AG04450 (cell line): ENCODE measurements at places on chromosomes 12 and 14. TPM values are rescaled to one million over a fixed set of nuclear protein-coding genes. Genes with fewer than 3 reads are reported as not detected.

C12orf54 gene
- not detected in 2 replicates for polyA plus RNA-seq

ITPK1 gene
- polyA plus RNA-seq, result 13.6 and 19.4 TPM in 2 replicates

LRP1-AS gene
- not detected in 2 replicates for polyA plus RNA-seq

NT5DC3 gene
- polyA plus RNA-seq, result 2.8 and 3.4 TPM in 2 replicates

RFX4 gene
- not detected in 2 replicates for polyA plus RNA-seq

ST8SIA1 gene
- 0.04 and 0.26 TPM in 2 replicates for polyA plus RNA-seq

E2F7 gene
- 4.0 and 5.2 TPM in 2 replicates for polyA plus RNA-seq

GALNT8 gene
- polyA plus RNA-seq, result not detected in 2 replicates

AHNAK2 gene
- 10.0 and 10.5 TPM in 2 replicates for polyA plus RNA-seq

DNA sequence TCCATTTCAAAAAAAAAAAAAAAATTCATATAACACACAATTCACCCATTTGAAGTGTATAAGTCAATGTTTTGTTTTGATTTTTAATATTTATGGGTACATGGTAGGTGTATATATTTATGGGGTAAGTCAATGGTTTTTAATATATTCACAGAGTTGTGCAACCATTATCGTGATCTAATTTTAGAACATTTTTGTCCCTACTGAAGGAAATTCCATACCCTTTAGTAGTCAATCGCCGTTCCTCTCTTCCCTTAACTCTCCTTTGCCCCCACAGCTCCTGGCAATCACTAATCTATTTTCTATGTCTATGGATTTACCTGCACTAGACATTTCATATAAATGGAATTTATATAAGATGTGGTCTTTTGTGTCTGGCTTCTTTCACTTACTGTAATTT is 92.8 kb downstream of the TRAFD1 start:
- no peak for DNase-seq

DNA sequence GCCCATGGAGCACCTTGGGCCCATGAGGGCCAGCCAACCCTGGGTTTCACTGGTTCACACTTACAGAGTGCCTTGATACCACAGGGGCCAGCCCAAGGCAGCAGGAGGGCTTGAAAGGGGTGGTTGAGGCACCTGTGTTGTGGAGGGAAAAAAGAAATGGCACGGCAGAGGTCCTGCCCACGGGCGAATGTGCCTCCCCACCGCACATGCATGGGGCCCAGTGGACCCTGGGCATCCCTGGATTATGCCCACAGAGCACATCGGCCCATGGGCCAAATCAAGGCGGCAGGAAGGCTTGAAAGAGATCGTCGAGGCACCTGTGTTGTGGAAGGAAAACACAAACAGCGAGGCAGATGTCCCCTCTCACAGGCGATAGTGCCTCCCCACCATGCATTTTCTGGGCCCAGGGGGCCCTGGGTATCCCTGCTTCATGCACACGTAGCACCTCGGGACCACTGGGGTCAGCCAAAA is 378.1 kb downstream of the ALG10 start:
- DNase-seq, result no peak

- DNase-seq, result no peak
Measured at GRCh38 chr12:70609739-70610491, 27.3 kb downstream of the PTPRB start.

DNA sequence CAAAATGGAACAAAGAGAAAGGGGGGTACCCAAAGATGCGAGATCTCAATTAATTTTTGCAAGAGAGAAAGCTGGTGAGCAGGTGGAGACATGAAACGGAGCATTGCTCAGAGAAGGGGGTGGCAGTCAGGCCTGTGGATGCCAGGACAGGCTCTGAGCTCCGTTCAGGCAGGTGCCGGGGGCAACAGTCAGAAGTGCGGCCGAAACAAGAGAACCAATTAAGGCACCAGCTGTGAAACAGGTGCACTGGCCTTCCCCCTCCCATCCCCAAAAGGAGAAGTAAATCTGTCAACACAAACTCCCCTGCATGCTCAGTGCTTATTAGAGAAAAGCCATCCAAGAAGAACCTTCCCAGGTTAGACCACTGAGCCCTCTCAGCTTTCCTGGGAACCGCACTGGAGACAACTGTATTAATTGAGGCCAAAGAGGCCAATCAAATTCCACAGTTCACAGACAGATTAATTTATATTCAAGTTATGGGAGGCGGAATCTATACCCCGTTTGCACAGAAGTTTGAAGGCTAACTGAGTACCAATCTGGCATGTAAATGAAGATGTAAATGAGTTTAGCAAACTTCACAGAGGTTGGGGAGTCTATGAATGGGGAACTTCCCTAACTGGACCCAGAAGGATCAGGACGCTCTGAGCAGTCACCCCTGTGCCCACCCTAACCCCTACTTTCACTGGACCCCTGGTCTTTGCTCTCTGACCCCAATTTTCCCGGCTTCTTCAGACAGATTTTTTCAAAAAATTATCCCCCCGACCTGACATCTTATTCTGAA is 20.9 kb downstream of the OAS2 start:
- DNase-seq, result no peak

DNA sequence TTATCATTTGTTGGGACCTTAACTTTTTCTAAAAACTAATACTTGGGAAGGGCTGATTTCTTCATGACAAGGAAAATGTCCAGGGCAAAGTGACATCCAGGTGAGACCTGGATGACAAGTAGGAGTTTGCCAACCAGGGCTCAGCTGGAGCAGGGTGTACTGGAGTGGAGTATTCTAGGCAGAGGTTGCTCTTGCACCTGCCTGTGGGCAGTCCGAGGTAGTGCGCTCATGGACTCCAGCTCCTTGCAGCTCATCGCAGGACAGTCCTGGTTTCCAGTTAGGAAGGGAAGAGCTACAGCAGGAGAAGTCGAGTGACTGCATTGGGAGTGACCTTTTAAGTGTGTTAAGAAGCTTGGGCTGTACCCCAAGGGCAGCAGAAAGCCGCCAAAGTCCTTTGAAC is 175.9 kb downstream of the PELI2 start:
- DNase-seq, result no peak

- no peak for DNase-seq
Measured at GRCh38 chr12:80170915-80171314, 71.6 kb downstream of the OTOGL start.

DNA sequence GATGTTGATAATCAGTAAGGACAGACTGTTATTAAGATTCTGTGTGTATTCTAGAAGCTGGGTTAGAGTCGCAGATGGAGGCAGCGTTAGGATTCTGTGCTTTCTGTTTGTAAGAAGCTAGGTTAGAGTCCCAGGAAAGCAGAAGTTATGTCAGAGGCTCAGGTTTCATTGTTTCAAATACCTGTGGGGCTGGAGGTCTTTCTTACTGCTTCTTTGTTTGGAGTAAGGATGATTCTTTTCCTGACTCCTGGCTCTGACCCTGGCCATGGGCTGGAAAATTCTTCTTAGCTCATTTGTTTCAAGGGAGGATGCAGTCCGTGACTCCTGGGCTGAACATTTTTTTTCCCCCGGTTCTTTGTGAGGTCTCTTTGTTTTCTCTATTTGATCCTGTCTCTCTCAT is 5.2 kb downstream of the MUCL1 start:
- no peak for DNase-seq

GRCh38 chr12:22533155-22533554 is 11.2 kb downstream of the C2CD5 start:
- no peak for DNase-seq

GRCh38 chr14:93716746-93717667 is 71.3 kb downstream of the PRIMA1 start:
- DNase-seq, result no peak

GRCh38 chr12:132453361-132454192 is 36.4 kb upstream of the FBRSL1 start:
- DNase-seq, result no peak

DNA sequence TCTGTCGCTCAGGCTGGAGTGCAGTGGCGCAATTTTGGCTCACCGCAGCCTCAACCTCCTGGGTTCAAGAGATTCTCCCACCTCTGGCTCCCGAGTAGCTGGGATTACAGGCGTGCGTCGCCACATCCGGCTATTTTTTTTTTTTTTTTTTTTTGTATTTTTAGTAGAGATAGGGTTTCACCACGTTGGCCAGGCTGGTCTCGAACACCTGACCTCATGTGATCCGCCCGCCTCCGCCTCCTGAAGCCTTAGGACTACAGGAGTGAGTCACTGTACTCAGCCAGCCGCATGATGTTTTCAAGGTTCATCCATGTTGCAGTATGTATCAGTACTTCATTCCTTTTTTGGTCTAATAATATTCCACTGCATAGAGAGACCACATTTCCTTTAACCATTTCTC is 2.4 kb upstream of the RNF34 start:
- no peak for DNase-seq

DNA sequence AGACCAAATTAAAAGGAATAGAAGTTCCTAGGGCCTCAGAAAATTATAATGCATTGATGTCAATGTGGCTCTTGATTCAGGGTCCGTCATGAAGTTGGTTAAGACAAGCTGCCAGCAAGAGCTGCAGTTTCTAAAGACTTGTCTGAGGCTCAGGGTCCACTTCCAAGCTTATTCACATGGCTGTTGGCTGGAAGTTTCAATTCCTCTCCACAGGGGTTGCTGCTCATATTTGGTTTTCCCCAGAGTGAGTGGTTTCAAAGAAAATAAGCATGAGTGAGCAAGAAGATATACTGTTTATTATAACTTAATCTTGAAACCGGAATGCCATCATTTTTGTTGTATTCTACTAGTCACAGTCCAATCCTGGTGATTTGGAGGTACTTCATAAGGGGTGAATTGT is 1247.4 kb downstream of the LRFN5 start:
- DNase-seq, result peak; percentile 15

DNA sequence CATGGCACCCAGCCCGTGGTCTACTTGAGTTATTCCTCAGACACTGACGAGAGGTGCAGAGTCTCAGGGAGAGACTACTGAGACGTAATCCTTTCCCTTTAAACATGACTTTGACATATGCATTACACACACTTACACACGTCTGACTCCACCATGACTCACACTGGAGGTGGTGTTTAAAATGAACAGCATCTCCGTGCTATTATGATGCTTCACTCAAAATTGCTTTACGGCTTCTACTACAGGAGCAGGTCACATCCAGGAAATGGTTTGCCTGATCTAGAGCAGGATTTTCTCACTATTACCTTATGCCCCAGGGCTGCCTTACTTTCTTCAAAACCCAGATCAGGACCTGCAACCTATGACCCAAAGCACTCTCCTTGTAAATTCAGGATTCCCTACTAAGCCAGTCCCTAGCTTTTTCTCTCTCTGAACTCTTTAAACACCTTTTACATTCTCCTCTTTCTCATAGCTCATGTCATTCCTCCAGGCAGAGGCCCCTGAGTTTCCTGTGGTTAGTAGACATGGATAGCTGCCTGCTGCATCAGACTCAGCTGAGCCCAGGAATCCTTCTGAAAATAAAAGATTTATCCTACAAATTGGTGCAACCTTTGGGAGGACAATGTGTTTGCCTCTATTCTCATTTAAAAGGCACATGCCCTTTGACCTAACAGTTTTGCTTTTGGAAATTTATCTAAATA is 31.2 kb downstream of the TMCC3 start:
- DNase-seq, result peak; percentile 64

DNA sequence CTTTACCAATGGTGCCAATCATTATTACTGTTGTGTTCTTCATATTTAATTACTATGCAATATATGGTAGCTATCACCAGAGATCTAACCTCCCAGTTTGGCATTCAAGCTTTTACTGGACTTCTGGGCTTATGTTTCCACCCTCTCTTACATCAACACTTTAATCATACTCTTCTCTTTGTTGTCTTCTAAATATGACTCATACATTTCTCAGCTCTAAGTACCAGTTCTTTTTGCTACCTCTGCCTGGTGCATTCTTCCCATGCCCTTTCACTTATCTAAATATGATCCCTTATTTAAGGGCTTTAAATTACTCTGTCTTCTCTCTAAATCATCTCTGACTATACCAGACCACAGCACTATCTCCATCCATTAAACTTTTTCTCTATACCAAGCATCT is 246.1 kb upstream of the CCDC196 start:
- DNase-seq, result no peak

GRCh38 chr12:44812062-44812461 is 64.1 kb downstream of the NELL2 start:
- no peak for DNase-seq

- peak; percentile 30 for DNase-seq
Measured at GRCh38 chr12:132638541-132639408, 20.2 kb downstream of the P2RX2 start.

- no peak for DNase-seq
Measured at GRCh38 chr12:121423253-121423652, 23.3 kb downstream of the RNF34 start.

GRCh38 chr14:96964726-96965415 is 167.7 kb downstream of the VRK1 start:
- no peak for DNase-seq

DNA sequence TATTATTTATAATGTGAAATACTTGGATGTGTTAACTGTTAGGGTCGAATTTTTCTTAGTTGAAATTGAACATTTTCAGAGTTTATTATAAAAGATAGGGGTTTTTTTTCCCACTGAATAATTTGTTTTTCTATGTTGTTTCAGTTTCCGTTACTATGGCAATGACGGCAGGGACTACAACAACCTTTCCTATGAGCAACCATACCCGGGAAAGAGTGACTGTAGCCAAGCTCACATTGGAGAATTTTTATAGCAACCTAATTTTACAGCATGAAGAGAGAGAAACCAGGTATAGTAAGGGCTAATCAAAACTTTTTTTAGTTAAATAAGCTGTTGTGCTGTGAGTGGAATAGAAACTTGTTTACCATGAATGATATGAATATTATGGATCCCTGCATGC is 35.1 kb upstream of the BMAL2 start:
- DNase-seq, result no peak

DNA sequence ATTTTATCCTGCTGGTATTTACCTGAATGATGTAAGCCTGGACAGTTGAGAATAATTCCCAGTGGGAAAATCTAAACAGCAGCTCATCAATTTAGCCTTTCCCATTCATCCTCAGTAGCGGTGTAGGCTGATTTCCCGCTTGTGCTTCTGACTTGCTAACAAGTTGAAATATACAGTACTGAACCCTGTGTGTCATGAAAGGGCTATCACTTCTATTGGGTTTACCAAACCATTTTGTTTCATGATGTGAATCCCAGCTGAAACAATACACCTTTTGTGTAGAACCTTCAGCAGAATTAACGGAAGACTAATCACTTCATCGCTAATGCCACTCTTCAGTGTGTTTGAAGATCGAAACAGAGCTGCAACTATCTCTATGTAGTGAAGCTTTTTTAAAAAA is 88.4 kb downstream of the POLR3B start:
- no peak for DNase-seq
